T-helper 2 cell (primary cell): ENCODE measurements at places on chromosomes 16 and 17.

DNA sequence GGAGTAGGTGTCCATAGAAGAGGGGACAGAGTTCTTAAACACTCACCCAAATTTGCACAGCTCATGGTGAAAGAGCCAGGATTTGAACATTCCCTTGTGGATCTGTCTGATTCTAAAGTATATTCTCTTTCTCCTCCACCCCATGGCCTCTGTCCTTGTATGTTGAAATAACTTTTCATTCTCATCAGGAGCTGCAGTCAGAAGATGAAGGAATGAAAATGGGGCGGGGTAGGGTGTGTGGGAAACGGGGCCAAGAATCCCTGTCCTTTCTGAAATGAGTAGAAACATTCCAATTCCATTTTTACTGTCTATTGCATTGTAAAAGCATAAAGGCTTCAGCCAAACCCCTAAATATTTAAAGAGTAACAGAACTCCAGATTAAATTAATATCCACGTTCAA lies 42.8 kb downstream of the NOG start:
- no peak for DNase-seq

GRCh38 chr16:67105881-67106280 lies 3.9 kb upstream of the PHAF1 start:
- DNase-seq: no peak

DNA sequence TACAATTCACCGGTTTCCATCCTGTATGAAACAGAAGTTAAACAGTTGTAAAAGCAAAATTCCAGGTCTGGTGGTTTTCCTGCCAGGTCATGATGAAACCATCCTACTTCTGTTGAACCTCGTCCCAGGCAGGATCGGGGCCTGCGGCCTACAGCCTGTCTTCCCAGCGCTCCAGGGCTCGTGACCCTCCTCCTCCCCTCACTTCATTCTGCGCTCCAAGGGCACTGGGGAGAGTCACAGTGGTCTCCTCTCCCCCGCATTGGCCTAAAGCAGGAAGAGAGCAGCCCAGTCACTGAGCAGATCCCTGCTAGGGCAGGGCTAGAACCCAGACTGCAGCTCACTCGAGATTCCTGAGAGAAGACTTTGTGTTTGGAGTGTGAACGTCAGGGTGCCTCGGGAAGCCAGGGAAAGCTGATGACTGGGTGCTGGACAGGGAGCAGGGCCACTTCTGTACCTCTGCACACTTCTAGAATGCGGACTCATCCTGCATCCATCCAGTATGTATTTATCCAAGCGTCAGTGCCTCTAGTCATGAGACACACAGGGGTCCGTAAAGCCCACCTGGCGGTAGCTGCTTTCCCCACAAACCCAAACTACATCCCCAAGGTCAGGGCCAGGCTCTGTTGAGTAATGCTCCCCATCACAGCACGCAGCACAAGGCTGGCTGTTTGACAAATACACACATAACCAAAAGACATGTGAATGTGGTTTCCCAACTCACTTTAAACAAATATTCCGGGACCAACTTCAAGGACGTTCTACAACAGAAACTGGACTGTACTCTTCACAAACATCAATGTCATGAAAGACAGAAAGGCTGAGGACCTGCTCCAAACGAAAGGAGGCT lies 1.7 kb upstream of the ITGAE start:
- DNase-seq: no peak

- no peak for DNase-seq
Measured at GRCh38 chr16:17395849-17396480, 74.8 kb downstream of the XYLT1 start.

- no peak for DNase-seq
Measured at GRCh38 chr17:70896843-70897242, 727.5 kb downstream of the KCNJ2 start.

DNA sequence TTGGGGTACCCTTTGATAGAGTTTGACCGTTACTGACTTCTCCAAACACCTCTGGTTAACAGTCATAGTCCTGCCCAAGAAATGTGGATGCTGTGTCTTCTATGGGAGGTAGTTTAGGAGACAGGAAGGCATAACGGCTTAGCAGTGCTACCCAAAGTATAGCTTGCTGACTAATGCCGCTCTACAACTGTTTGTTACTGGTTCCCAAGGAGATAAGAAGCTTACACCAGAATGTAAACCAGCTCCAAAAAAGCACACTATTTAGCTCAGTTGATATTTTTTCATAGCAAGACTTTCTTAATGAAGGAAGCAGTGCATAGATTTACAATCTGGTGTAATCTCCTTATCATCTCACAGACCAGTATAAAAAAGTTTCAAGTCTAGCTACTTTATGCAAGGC lies 95.7 kb downstream of the HS3ST3B1 start:
- DNase-seq: no peak

- no peak for DNase-seq
Measured at GRCh38 chr17:9402590-9403199, 172.9 kb downstream of the STX8 start.

DNA sequence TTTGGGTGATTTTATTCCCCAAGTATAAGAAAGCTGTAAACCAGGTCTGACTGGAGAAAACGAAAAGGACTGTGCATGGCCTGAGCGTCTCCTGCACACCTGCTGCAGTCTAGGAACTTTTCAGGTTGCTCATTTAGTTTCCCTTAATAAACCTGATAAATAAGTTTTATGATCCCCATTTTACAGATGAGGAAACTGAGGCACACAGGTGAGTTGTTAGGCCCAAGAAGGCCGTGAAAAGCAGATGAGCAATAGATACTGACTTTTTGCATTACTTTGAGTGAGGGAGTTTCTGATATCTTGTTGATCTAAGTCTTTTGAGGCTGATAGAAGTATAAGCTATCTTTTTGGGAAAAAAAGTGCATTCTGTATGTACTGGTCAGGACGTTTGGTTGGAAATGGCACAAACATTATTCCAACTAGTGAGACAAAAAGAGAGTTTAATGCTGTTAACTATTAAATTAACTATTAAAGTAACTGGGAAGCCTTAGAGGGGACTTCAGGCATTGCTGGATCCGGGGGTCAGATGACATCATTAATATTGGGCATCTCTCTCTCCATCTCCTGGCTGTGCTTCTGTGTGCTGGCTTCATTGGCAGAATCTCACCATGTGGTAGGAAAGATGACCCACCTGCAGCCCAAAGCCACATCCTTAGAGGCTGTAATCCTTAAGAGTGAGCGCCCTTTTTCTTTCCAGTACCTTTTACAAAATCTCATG lies 163.4 kb downstream of the CMIP start:
- no peak for DNase-seq

DNA sequence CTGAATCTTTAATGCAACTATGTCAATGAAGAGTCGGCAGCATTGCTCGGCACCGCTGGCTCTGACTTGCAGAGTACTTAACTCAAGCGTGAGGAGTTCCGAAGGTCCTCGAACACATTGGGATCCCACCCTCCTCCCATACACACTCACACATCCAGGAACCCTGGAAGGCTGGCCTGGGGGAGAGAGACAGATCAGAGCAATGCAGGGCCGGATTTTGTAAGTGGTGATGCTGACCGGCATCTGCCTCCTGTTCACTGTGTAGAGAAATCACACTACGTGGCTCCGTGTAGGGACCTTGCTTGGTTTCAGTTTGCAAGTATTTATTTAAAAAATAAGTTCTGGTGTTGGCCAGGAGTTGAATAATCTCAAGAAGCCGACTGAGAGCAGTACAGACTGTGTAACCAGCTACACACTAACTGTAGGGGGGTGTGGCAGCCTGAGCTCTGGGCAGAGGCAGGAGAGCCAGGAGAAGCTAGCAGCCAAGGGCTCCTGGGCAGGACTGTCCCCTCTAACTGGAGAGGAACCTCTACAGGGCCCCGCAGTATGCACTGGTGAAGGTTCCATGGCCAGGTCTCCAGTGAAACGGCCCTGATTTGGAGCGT lies 190.2 kb upstream of the TNRC6C start:
- no peak for DNase-seq

- no peak for DNase-seq
Measured at GRCh38 chr17:39794249-39794970, 56.7 kb downstream of the GRB7 start.

DNA sequence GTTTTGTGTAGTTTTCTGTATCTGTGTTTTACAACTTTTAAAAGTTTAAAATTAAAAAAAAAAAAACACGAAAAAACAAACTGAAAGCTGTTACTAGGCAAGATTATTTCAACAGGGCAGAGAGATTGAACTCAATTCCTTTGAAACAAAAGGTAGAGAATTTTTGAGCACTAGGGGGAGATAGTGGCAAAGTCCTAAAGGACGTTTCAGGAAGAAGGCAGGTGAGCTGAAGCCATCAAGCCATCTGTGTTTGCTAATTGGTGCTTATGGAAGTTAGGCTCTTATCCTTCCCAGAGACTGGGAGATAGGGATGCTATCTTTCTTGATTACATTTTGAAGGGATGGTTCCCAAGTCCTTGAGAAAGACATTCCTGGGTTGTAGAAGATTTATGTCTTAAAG lies 70.6 kb upstream of the CLEC3A start:
- DNase-seq: no peak

DNA sequence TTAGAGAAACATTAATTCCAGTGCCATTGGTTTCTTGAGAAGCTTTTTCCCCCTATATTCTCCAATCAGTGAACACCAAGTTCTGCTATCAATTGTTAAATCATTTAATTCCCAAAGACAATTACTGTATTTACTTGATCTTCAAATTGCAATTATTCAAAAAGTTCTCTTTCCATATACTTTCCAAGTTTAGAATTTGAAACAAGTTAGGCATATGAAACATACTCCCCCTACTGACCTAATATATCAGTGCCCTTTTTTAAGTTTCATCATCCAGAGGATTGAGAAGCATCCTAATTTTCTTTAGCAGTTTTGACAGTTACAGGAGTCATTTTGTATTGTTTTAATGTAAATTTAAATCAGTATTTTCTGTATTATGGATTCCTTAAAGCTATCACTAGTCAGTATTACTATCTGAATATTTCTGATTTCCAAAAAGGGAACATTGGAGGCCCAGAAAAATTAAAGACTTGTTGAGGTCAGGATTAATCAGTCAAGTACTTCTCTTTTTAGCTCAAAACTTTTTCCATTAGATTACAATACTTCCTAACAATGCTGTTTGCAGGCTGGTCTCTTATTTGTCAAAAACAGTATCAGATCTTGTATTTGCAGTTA lies 16.3 kb downstream of the MEIOC start:
- DNase-seq: no peak

- DNase-seq: no peak
Measured at GRCh38 chr16:732936-733335, 6.0 kb downstream of the HAGHL start.

GRCh38 chr17:61689610-61690180 lies 98.7 kb upstream of the NACA2 start:
- no peak for DNase-seq

DNA sequence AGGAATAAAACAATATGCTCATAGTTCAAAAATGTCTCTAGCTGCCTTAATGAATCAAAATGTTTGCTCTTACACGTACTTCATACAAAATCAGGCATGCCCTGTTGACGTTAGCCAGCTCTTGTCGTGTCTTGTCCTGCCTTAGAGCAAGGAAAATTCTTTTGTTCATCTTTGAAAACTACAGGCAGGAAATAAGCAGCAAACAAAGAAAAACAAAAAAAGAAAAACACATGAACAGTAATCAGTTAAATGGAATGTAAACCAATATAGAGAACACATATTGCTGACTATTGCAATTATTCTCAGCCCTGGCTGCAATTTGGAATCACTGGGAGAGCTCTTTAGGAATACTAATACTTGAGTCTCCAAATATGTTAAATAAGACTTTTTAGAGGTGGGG lies 1.7 kb downstream of the CAPNS2 start:
- DNase-seq: no peak

DNA sequence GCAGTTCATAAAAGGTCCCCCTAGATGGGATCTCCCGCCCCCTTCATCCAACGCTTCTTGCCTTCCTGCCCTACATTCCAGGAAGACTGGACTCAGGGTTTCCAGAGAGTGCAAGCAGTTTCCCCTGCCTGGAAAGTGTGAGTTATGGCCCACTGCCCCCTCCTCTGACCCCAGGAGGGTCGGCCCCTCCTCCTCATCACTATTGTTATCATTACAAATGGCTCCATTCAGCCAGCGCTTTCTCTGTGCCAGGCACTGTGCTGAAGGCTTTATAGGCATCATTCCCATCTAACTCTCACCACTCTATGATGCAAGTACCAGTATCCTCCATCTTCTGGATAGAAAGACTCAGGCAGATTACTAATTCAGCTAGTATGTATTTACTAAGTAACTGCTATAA lies 90.7 kb downstream of the USP31 start:
- DNase-seq: no peak

DNA sequence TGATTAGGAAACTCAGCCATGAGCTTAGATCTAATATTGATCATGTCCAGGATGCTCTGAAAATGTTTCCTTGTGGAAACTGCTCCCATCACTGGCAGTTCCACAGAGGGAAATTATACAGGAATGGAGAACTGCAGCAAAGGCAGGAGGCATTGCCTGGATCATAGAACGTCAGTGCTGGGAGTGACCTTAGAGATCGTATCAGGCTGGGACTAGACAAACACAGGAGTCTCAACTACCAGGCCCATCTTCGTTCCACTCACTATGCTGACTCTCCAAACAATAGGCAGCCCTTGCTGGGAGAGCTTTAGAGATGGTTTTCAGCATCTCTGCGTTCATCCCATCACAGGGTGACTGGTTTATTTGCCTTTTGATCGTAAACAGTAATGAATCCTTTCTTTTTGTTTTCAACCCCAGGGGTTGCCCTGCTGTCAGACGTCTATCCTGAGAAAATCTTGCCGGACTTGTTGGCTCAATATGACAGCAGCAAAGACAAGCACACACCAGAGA lies 130.3 kb downstream of the TANGO6 start:
- DNase-seq: no peak

- no peak for DNase-seq
Measured at GRCh38 chr16:68790944-68791343, 52.4 kb upstream of the TANGO6 start.

DNA sequence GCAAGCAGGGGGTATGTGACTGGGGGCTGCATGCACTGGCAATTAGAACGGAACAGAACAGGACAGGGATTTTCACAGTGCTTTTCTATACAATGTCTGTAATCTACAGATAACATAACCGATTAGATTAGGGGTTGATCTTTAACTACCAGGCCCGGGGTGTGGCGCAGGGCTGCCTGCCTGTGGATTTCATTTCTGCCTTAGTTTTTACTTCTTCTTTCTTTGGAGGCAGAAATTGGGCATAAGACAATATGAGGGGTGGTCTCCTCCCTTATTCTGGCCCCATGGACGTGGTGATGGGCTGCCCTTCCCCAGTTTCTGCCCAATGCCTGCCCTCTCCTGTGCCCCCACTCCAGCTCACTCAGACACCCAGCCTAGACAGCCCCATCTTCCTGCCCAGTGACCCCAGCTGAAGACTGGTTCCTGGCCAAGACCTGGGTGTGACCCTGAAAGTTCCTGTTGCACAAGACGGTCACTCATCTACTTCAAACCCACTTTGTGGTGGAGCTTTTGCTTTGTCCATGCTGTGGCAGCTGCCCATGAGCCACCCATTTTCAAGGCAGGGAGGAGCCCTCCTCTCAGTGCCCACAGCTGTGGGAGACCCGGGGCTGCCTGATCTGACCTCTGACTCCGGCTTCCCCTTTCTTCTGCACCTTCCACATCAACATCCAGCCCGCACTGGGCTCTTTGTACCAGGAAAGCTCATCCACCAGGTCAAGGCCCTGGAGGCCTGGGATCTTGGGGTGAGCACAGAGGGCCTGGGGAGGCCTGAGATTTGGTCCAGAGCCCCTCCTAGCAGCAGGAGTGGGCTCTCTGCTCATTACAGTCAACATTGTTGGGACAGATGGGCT lies 18.6 kb downstream of the ALOX12B start:
- DNase-seq: no peak
